ENCODE measurements at places on chromosomes 3 and 15.
A peak's percentile ranks its signal among the peaks of the same experiment; 100 is the strongest.

DNA sequence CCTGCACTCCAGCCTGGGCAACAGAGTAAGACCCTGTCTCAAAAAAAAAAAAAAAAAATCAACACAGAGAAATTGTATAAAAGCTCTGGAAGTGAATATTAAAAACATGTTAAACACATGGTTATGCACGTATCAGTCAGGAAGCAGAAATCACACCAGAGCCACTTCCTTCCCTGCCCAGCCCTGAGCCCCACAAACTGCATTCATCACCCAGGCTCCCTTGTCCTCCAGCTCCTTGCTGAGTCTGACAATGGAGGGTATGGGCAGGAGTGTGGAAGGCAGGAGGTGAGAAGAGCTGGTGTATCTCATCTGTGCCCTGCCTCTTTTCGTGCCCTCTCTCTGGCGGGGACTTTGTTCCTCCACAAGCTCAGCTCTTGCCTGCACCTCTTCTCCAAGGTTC, 12.1 kb upstream of the LOXL1 start:
- no peak for DNase-seq

GRCh38 chr3:12938258-12938711, 96.9 kb upstream of the RPL32 start:
- DNase-seq, result no peak

DNA sequence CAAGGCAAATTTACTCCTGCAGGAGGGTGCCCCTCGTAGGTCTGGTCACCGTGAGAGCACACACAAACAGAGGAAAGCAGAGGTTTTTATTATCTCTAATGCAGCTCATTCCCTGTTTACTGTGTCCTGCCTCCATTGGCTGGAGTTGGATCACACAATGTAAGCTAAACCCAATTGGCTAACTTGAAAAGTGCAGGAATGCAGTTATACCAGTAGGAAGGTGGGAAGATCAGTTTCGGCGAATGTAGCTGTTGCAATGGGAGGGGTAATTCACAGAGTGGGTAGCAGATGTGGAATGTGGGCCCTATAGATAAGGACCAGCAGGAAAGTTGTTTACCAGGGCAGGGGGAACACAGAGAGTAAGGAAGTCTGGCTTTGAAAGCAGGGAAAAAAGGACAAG, 42.5 kb upstream of the NPAP1 start:
- DNase-seq, result no peak

- no peak for DNase-seq
Measured at GRCh38 chr3:12148183-12148940, 10.3 kb downstream of the TIMP4 start.

- no peak for DNase-seq
Measured at GRCh38 chr3:112531358-112531781, 30.4 kb downstream of the ATG3 start.

- DNase-seq, result no peak
Measured at GRCh38 chr15:39313467-39313866, 267.4 kb upstream of the THBS1 start.

- DNase-seq, result no peak
Measured at GRCh38 chr3:171225708-171226107, 199.2 kb upstream of the SLC2A2 start.

DNA sequence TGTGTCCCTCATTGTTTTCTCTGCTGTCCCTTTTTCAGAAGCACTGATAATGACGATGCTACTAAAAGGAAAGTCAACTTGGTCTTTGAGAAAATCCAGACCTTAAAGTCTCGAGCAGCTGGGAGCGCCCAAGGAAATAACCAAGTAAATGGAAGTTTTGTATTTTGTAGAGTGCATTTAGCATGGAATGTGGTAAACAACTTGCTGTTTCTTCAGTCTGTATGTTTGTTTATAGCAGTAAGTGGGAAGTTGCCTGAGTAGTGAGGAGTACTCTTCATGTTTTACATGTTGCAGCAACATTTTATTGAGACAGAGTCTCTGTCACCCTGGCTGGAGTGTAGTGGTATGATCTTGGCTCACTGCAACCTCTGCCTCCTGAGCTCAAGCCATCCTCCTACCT, 66.0 kb downstream of the CGNL1 start:
- DNase-seq, result no peak

DNA sequence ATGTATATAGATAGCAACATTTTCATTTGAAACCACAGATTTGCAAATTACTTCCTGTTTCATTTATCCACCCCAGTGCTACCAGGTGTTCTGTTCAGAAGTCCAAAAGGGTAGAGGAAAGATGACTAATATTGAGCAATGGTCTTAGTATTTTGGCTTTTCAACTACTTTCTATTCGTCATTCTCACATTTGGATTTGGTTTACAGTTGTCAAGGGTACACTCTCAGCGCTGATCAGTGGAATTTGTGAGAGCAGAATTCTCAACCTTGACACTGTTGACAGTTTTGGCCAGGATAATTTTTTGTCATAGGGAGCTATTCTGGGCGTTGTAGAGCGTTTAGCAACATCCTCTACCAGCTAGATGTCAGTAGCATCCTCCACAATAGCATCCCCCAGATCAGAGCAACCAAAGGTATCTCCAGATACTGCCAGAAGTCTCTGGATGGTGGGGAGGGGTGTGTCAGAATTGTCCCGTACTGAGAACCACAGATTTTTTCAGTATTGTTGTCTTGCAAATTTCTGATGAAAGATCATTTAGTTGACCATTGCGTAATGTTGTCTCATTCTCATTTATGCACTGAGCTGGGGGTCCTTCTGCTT, 4.2 kb downstream of the HMCES start:
- DNase-seq, result no peak

- no peak for DNase-seq
Measured at GRCh38 chr3:133931084-133931483, 35.4 kb upstream of the RAB6B start.

- DNase-seq, result no peak
Measured at GRCh38 chr3:171186383-171186782, 159.9 kb upstream of the SLC2A2 start.

- DNase-seq, result peak; percentile 93
Measured at GRCh38 chr15:100341750-100342560, at the start of gene ADAMTS17. Gene ADAMTS17, minus strand, starts transcription at chr15:100341975. Its CDS starts 76 bp downstream, at chr15:100341899.
